M059J (cell line): ENCODE measurements at places on chromosomes 2 and 18. TPM values are rescaled to one million over a fixed set of nuclear protein-coding genes. Genes with fewer than 3 reads are reported as not detected.

The CCDC74B gene
- total RNA-seq: 4.2 and 5.8 TPM in 2 replicates

DNA sequence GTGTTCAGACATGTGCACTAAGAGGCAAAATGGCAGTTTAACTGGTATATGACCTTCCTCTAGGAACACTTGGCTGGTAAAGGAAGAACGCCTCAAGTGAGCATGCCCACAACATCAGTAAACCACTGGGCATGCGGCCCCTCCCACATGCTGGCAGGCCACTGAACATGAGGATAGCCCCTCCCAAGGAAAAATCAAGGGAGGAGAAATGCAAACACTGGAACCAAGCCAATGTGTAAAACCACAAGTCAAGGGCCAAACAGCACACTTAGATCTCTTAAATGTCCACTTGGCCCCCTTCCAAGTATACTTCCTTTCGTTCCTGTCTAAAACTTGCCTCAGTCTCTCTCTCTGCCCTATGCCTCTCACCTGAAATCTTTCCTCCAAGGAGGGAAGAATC lies 980.8 kb downstream of the TSN start:
- peak; percentile 3 for DNase-seq

DNA sequence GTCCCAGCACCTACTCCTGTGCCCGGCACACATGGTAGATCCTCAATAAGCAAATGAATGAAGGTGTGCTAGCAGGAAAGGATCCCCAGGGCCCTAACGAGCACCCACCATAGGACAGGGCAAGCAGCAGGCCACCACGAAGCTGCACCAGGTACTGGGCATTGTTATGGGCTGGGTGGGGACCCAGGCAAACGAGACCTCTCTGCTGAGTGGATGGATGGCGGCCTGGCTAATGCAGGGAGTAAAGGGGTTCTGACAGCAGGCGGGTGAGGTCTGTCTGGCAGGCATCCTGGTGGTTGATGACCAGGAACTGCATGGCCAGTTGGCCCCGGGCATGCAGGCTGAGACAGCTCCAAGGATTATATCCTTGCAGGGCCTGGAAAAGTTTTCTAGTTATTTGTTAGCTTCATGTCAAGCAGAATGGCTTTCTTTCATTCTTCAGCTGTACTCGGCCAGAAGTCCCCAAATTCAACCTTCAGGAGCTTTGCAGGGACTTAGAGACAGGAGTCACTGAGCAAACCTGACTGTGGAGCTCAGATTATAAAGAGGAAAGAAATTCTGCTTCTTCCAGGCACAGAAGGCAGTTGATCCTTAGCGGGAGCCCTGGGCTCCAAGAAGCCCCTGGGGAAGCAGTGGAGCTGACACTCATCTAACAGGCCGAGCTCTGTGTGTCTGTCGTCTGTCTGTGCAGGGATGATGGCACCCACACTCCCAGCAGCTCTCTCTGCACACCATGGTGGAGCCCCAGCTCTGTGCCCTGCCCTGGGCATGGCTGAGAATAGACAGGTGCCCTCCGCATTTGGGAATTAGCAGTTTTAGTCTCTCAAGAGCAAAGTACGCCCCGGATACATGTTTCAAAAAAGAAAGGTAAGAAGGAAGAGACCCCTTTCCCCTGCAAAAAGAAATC lies 51.2 kb downstream of the SDC1 start:
- no peak for DNase-seq

DNA sequence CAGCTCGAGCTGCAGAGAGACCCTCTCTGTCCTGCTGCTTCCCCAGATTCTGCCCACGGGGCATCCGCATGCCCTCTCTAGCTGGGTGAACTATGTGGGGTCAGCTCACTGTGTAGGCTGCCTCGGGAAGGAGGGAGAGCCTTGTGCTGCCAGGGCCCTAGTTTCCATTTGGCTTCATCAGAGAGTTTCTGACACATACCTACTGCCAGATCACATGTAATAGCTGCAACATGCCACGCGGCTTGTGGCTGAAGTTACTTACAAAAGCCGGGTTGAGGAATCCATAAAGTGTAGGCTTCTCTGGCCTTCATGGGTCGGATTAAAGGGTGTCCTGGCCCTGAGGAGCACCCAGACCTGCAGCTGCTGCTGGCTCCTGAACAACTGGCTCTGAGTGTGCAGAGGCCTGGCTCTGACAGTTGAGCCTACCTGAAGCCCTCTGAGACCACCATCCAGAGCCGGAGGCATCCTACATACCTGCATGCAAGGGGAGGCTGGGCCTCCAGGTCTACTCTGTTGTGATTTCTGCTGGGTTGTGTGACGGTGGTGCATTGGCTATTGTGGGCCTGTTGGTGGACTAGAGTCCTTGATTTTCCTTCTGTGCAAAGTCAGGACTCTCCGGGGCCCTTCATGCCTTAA lies 130.0 kb downstream of the SH3RF3 start:
- no peak for DNase-seq

- DNase-seq: no peak
Observed at GRCh38 chr18:50706651-50707050, 113.2 kb downstream of the MRO start.

- no peak for DNase-seq
Observed at GRCh38 chr18:78564518-78564917, 415.1 kb upstream of the SALL3 start.

- DNase-seq: peak; percentile 89
Observed at GRCh38 chr2:10260130-10260529, 42.6 kb upstream of the HPCAL1 start.
